ENCODE measurements at places on chromosomes 1 and 21.

DNA sequence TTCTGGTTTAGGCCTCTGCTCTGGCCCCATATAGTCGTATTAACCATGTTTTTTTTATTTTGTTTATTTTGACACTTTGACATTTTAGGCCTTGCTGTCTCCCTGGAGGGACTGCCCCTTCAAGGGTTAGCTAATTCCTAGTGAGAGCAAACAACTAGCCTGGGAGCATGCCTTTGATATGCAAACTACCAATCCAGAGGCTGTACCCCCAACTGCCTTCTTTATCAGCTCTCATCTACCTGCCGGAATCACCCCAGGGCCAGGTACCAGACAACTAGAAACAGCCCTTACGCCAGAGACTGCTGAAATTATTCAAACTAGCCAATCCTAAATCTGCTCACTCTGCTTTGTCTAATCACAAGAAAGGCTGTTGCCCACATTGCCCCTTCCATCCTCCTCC lies 13.0 kb upstream of the ST6GALNAC5 start:
- no peak for DNase-seq

- DNase-seq: no peak
Observed at GRCh38 chr1:97186381-97186780, 464.8 kb downstream of the PTBP2 start.

DNA sequence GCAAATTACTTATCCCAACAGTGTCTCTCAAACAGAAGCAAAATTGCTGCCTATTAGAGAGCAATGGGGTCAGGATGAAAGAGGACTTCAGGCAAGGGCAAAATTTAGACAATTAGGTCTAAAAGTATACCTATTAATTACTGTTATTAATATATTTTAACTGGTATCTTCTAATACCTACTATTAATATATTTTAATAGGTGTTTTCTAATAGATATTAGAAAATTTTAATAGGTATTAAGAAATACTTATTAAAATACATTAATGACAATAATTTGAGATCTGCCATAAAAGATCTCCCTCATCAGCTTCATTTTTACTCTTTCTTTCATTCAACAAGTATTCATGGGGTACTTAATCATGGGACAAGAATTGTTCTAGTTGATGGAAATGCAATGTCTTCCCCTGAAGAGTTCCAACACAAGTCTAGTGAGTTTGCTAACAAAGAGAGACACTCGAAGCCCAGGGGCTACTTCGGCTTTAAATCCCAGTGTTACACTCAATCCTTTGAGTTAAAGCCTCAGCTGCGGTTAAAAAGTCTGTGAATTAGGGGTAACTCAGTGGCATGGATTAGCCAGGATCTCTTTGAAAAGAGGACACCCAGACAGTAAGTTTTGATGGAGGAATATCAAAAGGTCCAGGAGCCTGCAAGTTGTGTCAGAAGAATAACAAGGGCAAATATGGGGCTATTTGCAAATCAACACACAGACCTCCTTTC lies 44.1 kb downstream of the STYXL2 start:
- DNase-seq: no peak

- no peak for DNase-seq
Observed at GRCh38 chr1:10612436-10613160, 137.8 kb downstream of the PEX14 start.

GRCh38 chr1:110012100-110012780 lies 22.2 kb upstream of the STRIP1 start:
- DNase-seq: no peak

- no peak for DNase-seq
Observed at GRCh38 chr1:147377263-147378246, 135.1 kb downstream of the CHD1L start.

DNA sequence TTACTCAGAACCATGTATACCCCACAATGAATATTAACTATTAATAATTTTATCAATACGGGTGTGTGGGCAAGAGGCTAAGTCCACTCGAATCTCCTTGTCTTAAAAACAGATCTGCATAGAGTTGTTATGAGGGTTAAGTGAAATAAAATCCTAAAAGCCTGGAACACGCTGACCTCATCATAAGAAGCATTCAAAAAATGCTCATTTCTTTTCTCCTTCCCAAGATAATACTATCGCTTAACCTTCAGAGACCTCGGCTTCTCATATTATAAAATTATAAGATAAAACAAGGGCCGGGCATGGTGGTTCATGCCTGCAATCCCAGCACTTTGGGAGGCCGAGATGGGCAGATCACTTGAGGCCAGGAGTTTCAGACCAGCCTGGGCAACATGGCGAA lies 35.1 kb downstream of the LPAR3 start:
- no peak for DNase-seq

- DNase-seq: no peak
Observed at GRCh38 chr1:52057876-52058415, 1.9 kb downstream of the BTF3L4 start.

GRCh38 chr1:33388805-33389771 lies 41.8 kb downstream of the PHC2 start:
- peak; percentile 68 for DNase-seq

DNA sequence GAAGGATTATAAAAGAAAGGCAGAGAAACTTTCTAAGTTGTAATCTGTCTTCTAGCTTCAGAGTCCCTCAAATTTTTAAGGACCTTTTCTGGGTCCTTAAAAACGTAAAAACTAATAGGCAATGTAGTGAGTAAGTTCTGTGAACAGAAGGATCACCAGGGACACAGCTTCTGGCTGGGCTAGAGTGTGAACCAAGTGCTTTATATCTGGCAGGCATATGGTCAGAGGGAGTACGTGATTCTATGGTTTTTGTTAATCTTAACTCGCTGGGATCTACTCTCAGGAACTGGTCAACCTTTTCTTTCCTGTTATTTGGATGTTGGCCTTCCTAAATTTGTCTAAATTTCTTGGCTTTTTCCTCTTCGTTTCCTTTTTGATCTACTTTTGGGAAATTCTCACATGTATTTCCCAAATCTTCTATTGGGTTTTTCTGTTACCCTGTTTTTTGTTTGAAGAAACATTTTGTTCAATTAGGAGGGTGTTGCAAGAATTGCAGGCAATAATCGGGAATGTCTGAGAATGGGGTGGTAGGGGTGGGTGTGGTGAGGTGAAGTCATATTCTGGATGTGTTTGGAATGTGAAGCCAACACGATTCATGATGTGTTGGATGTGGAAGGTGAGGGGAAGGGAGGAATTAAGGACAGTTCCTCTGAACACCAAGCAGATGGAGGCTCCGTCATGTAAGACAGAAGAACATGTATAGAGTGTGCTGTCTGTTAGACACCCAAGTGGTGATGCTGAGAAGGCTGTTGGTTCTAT lies 193.2 kb downstream of the FMN2 start:
- no peak for DNase-seq

- DNase-seq: no peak
Observed at GRCh38 chr1:64330839-64331238, 127.4 kb downstream of the UBE2U start.

DNA sequence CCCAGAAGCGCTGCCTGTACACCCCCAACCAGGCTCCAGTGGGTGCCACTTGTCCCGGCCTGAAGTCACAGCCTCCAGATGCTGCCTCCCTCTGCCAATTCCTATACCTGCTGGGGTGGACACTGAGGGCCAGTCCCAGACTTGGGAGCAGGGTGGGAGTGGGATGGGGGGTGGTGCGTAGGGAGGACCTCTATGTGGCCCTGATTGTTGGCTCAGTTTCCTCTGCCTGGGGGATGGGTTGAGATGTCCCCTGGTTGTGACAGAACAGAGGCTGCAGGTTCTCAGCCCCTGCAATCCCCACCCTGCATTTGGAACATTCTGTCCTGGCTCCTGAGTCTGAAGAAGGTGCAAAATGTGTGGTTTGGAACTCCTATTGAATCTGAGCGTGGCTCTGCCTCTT lies 27.2 kb downstream of the RAB7B start:
- DNase-seq: no peak

DNA sequence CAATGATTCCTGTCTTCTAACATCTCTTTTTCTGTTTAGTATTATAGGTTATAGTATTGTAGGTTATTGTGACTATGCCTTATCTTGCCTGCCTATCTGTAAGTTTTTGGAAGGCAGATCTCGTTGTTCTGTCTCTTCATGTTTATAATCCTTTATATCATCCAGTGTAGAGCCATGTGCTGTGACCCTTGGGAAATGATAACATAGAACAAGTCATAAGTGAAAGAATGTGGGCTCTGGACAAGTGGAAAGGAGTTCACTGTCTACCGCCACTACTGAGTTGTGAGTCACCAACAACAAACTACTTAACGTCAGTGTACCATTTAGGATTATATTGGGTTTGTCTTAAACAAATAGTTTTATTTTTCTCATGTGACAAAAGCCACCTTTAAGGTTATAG lies 139.3 kb downstream of the LYPLAL1 start:
- no peak for DNase-seq

DNA sequence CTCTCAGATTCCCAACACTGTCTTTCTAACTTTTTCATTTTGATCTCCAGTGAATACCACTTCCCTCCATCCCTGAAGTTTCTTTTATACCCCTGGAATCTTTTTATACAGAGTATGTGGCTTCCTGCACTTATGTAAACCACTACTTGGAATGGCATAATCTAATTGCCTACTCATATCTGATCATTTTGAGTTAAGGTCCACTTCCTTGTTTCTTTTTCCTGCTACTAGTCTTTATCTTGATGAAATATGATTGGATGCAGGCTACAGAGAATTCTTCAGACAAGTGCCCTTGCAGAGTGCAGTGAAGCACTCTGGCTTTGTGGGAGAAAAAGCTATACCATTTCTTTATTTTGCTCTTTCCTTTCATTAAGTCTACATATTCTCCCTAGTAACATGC lies 325.3 kb upstream of the ADAMTS5 start:
- no peak for DNase-seq

- no peak for DNase-seq
Observed at GRCh38 chr1:36787312-36787913, 246.9 kb downstream of the GRIK3 start.

DNA sequence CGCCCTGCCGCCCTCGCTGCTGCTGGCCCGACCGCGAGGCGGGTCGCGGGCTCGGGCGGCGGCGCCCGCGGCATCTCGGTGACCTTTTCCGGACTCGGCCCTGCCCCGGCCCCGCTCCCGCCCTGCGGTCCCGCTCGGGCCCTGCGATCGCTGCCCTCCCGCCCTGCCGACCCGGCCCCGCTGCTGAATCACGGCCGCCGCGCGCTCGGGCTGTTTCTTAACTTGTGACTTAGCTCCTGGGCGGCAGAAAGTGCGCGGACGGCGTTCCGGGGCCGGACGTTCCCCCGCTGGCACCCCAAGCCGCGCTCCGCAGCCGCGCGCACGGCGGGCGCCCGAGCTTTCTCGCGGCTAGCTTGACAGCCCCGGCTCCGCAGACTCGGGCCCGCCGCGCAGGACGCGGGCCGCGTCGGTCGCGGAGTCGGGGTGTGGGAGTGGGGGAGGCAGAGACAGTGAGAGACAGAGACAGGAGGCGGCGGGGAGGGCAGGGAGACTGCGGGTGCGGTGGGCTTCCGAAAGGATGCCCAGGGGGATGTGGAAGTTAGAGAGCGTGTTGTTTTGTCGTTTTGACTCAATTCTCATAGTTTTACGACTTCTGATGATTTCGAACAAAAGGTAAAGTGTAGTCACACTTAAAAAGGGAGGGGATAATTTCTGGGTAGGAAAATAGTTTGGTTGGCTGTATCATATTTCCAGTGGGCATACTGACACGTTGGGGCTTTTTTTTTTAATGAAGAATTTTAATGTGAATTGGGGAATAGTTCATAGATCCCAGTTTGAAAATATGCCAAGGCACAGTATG lies 49.8 kb downstream of the PRDM2 start:
- DNase-seq: no peak

GRCh38 chr1:158398818-158399514 lies at the start of gene OR10T2:
OR10T2 (minus strand) TSS chr1:158399466; CDS start chr1:158399466, 0 bp downstream.
- DNase-seq: no peak

GRCh38 chr21:31730712-31731055 lies 1.2 kb downstream of the SCAF4 start:
- DNase-seq: no peak

GRCh38 chr1:114164840-114165543 lies 11.3 kb upstream of the SYT6 start:
- no peak for DNase-seq

All from astrocyte of the cerebellum (primary cell).